ENCODE measurements at places on chromosomes 7 and 10. TPM values are rescaled to one million over a fixed set of nuclear protein-coding genes. Genes with fewer than 3 reads are reported as not detected.
A peak's percentile ranks its signal among the peaks of the same experiment; 100 is the strongest.

The LRIT1 gene
- total RNA-seq = not detected

The DIP2C gene
- 10.9 TPM for total RNA-seq

The NPFFR1 gene
- total RNA-seq = 0.05 TPM

The FGFR2 gene
- total RNA-seq = 95.0 TPM

The HOXA2 gene
- not detected for total RNA-seq

GRCh38 chr10:102813734-102814452, 23.3 kb downstream of the CYP17A1 start:
- H3K36me3 ChIP-seq = peaks cover 6% of the 10 kb centered on the region
- peaks cover 21% of the 10 kb centered on the region for H3K4me1 ChIP-seq
- DNase-seq = no peak
- no peaks in the 10 kb centered on the region for H3K27me3 ChIP-seq
- H3K27ac ChIP-seq = no peak overlapping the region

DNA sequence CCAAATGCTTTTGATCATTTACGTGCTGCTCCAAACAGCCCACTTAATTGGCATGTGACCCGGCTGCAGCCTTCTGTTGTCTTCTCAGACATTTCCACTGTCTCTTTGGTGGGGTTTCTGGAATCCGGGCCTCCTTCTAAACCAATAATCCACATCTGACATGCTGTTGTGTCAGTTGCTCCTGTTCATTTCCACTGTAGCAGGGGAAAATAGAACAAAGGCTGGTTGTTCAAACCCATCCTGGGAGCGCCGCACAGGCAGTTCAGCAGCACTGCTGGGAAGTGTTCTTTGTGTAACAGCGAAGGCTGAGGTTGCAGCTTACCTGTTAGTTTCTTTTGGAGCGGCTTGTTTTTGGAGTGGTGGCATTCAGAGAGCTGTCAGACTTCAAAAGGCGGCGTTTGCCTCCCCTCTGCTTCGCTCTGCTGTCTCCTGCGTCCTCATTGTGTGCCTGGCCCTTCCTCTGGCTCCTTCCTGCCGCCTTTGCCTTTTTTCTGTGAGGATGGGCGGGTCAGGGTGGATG, 149.4 kb downstream of the SNX10 start:
- H3K4me1 ChIP-seq = peaks cover 25% of the 10 kb centered on the region
- no peaks in the 10 kb centered on the region for H3K36me3 ChIP-seq
- DNase-seq = no peak
- H3K27me3 ChIP-seq = no peaks in the 10 kb centered on the region
- H3K27ac ChIP-seq = 0 out of 2 replicates have a peak overlapping the region, but pooled peaks have one; percentile 21

- H3K27ac ChIP-seq = no peak overlapping the region
- no peaks in the 10 kb centered on the region for H3K36me3 ChIP-seq
- H3K4me3 ChIP-seq = no peak overlapping the region
- H3K27me3 ChIP-seq = no peaks in the 10 kb centered on the region
- DNase-seq = no peak
Measured at GRCh38 chr7:139697056-139697455, 80.7 kb downstream of the HIPK2 start.

GRCh38 chr7:140314573-140315480, 83.5 kb downstream of the SLC37A3 start:
- no peaks in the 10 kb centered on the region for H3K27me3 ChIP-seq
- 0 out of 2 replicates have a peak, but pooled peaks cover 2% of the 10 kb centered on the region for H3K4me1 ChIP-seq
- H3K27ac ChIP-seq = no peak overlapping the region
- peaks cover 18% of the 10 kb centered on the region for H3K36me3 ChIP-seq

- DNase-seq = no peak
- H3K27me3 ChIP-seq = no peaks in the 10 kb centered on the region
- H3K36me3 ChIP-seq = no peaks in the 10 kb centered on the region
- no peak overlapping the region for H3K27ac ChIP-seq
- no peak overlapping the region for H3K4me3 ChIP-seq
- no peaks in the 10 kb centered on the region for H3K4me1 ChIP-seq
Measured at GRCh38 chr7:121196286-121196685, 132.5 kb upstream of the WNT16 start.

GRCh38 chr7:114364151-114364550, 50.5 kb upstream of the FOXP2 start:
- no peaks in the 10 kb centered on the region for H3K27me3 ChIP-seq
- H3K36me3 ChIP-seq = peaks cover 4% of the 10 kb centered on the region
- H3K4me1 ChIP-seq = peaks cover 19% of the 10 kb centered on the region
- no peak overlapping the region for H3K27ac ChIP-seq
- no peak overlapping the region for H3K4me3 ChIP-seq

GRCh38 chr7:134126146-134126545, 994 bp upstream of the LRGUK start:
- peak overlapping the region; percentile 88 for H3K4me3 ChIP-seq
- DNase-seq = no peak
- peaks cover 52% of the 10 kb centered on the region for H3K4me1 ChIP-seq

DNA sequence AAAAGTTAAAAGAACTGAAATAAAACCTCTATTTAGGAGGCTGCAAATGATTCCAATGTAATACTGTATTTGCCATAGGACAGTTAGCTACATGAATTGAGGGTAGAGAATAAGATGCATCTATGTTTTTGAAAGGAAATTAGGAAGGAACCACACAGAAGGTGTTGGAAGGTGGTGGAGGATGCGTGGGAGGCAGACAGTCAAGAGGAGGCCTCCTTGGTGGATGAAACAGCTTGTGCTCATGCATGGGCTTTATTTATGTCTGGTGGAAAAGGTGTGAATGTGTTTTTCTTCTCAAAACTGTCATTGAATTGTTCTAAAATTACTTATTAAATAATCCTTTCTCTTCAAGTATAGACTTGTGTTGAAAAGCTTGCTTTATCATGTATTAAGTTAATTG, 314.4 kb upstream of the NPSR1 start:
- H3K36me3 ChIP-seq = no peaks in the 10 kb centered on the region
- H3K4me1 ChIP-seq = peaks cover 13% of the 10 kb centered on the region
- H3K27ac ChIP-seq = no peak overlapping the region
- H3K27me3 ChIP-seq = no peaks in the 10 kb centered on the region
- DNase-seq = no peak
